NCI-H1930 (cell line): ENCODE measurements at places on chromosomes 1 and 21.

GRCh38 chr1:236480758-236481436 lies 42.9 kb upstream of the LGALS8 start:
- DNase-seq = no peak

GRCh38 chr1:53078333-53079101 lies 16.5 kb downstream of the PODN start:
- DNase-seq = no peak

- DNase-seq = no peak
These were observed 24.2 kb downstream of the SNRNP40 start for GRCh38 chr1:31272369-31272768.

GRCh38 chr1:8424539-8425116 lies 106.7 kb downstream of the SLC45A1 start:
- no peak for DNase-seq

GRCh38 chr1:229230893-229231753 lies 39.8 kb upstream of the RAB4A start:
- DNase-seq = no peak

GRCh38 chr1:50476800-50477199 lies 53.6 kb upstream of the DMRTA2 start:
- no peak for DNase-seq

DNA sequence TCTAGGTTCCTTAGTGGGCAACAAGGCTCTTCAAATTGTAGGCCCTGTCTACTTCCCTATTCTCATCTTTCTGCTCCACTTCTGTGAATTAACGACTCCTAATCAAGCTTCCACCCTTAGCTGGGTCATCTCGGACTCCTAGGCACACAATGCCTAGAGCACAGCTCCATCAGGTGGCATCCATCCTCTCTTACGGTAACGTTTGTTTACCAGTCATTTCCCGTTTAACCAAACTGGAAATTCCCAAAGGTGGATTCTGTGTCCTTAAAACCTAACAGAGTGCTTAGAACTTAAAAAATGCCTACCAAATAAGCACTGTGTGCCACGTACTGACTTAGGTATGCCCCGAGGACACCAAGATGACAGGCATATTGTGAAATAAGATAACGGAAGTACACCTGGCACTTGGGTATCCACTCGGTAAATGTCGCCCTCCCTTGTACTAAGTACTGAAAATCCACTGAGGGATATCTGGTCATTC lies 1.5 kb downstream of the PARP1 start:
- DNase-seq = no peak

GRCh38 chr1:174696026-174696821 lies 248.5 kb downstream of the GPR52 start:
- no peak for DNase-seq

DNA sequence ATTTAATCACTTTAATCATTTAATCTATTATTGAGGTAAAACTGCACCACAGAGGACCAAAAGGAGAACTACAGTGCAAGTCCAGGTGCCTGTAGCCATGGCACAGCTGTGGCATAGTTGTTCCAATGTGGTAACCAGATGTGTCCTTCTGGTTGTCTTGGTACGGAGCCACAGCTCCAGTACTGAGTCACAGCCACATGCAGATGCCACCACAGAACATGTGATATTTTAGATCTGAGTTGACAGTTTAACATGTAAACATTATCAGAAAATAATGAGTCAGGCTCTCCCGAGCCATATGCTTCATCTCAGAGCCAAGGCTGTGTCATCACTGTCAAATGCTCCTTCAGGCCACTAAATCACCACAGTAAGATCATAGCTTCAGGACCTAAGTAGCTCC lies 56.4 kb upstream of the RGS7 start:
- no peak for DNase-seq

DNA sequence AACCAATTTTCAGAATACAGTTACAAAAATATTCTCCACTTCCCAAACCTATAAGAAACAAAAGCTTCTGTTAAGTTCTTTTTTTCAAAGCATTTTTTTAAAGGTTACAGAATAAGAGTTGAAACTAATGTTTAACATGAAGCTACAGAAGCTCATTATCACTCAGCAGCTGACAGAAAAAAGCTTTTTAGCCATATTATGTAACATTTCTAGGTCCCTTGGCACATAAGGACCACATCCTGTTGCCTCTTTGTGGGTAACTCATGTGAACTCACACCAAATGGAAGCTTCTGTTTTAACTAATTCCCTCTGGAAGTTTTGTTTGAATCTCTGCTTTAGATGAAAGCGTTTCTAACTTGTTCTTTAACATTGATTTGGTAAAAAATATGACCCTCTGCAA lies 242.5 kb upstream of the TMPRSS15 start:
- no peak for DNase-seq

GRCh38 chr1:245306628-245307410 lies 152.0 kb downstream of the KIF26B start:
- no peak for DNase-seq

DNA sequence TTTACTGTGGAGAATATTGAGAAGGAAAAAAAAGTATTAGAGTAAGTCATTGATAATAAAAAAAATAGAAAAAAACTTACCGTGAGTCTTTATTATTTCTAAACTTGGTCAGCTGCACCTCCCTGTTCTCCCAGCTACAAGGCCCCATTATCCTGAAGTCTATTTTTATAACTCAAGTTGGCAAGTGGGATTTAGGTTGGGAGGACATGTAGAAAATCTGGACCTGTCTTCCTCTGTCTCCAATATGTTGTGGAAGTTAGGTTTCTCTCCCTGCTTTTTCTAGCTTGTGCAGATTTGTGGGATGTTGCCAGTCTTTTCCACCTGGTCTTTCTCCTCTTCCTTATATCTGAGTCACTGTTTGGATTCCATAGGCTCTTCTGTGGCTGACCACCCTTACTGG lies 361.4 kb downstream of the HLX start:
- no peak for DNase-seq

GRCh38 chr1:244862354-244862698 lies 2.0 kb downstream of the HNRNPU start:
- no peak for DNase-seq

DNA sequence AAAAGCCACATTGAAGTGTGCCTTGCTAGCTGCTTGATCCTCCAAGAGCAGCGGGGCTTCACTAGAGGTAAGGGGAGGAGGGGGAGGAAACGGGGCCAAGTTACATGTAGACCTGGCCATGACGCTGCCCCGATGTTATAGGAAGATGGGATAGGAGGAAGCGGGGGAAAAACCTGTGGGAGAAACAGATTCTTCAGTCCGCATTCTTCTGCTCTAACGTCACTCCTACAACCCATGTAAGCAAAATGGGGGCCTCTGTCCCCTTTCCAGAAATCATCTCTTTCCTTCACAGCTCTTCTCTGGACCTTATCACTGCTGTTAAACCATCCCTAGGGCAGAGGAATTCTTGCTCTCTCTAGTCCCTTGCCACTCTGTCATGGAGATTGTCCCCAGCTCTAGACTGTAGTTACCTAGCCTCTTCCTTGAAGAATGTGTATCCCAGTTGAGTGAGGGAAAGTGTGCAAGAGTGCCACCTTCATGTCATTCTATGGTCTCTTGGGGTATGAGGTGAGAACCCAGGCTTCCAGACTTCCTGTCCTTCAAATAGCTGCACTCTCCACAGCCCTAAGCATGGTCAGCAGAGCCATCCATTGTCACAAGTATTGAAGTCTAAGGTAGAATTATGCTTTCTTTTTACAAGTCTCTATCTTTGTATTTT lies 11.4 kb downstream of the PLEKHO1 start:
- DNase-seq = no peak

DNA sequence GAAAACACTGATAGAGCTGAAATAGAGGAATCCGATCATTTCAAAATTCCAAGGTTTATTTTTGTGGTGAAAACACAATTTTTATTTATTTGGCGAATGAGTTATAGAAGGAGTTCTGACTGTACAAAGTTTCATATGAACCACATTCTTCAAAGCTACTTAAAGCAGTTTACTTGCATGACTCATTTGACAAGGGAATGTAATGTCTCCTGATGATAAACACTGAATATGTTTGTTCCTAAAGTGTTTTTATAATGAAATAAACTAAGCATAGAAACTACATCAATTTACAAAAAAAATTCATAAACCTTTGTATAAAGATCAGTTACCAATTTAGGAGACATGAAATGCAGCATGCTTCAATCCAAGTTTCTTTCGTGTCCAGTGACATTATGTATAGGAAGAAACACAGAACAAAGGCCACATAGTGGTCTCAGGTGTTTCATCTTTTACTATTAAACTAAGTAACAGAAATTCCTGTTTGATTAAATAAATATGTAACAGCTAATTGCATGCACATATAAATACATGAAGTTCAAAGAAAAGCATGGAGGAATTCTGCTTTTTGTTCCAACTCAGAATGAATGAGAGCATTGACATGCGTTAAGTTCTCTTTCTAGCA lies 2.5 kb downstream of the PRKACB start:
- no peak for DNase-seq
